ENCODE measurements at places on chromosomes 4 and X.

GRCh38 chrX:50372966-50373365, 97.7 kb downstream of the DGKK start:
- no peak for DNase-seq

GRCh38 chrX:145464650-145465049, 217.3 kb downstream of the SPANXN1 start:
- no peak for DNase-seq

DNA sequence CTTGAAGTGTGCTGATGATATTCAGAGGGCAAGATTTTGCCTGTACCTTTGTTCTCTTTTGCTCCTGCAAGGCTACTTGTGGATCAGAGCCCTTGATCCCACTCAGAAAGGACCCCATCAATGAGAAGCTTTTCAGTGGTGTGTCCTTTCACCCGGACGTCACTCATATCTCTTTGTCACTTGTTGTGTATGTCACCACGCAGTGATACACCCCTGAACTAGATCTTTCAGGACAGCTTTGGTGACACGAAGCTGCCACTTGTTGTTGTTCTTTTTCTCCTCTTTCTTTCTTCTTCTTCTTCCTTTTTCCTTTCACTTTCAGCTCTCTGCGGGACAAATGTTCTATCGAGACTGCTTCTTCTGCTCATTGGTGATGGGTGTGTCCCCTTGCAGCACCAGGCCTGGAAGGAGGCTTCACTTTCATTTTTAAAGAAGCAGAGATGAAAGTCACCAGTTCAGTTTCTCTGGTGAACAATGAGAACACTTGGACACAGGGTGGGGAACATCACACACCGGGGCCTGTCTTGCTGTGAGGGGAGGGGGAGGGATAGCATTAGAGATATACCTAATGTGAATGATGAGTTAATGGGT, 83.6 kb downstream of the NBDY start:
- DNase-seq: no peak

GRCh38 chr4:6956434-6957147, 47.0 kb downstream of the TBC1D14 start:
- no peak for DNase-seq

GRCh38 chr4:15348695-15349094, 79.1 kb upstream of the C1QTNF7 start:
- DNase-seq: no peak

GRCh38 chr4:6991771-6992557, 51.2 kb upstream of the TADA2B start:
- DNase-seq: no peak

- DNase-seq: no peak
Observed at GRCh38 chrX:115957862-115958490, 212.6 kb upstream of the AGTR2 start.

- no peak for DNase-seq
Observed at GRCh38 chrX:146615628-146616348, 193.8 kb upstream of the CXorf51B start.
